ENCODE measurements at places on chromosomes 3 and 15.

- no peak for DNase-seq
These were observed 336.5 kb downstream of the ZNF385D start for GRCh38 chr3:21414506-21414905.

DNA sequence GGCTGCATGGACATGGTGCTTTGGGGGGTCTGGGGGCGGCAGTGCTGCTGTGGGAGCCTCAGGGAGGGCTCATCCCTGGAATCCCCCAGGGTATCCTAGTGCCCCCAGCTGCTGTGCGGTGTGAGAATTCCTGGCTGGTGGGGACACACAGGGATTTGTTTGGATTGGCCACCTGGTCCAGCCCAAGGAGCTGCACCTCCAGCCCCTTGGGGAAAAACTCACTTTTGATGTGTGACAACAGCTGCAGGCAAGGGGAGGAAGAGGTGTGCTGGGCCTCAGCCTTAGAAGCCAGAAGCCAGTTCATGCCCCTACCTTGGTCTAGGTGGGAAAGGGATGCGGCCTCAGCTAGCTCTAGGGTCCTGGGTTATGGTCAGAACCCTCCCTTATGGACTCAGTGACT lies 8.4 kb upstream of the COMMD4 start:
- no peak for DNase-seq

DNA sequence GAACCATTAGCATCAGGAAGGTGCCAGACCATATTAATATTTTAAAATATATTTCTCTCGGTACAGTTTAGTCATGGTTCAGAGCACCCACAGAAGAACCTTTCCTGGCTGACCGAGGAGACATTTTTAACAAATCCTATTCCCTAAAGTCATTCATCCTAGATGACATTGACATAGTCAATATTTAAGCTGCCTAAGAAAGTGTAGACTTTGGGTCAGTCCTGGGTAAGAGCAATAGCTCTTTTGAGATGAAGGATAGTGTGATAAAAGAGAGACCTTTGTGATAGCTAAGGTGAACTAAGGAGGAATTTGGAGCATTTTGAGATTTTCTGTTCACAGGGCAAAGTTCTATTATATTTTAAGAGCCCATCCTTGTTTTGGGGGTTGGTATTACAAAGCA lies 47.5 kb downstream of the ZNF609 start:
- DNase-seq: no peak

DNA sequence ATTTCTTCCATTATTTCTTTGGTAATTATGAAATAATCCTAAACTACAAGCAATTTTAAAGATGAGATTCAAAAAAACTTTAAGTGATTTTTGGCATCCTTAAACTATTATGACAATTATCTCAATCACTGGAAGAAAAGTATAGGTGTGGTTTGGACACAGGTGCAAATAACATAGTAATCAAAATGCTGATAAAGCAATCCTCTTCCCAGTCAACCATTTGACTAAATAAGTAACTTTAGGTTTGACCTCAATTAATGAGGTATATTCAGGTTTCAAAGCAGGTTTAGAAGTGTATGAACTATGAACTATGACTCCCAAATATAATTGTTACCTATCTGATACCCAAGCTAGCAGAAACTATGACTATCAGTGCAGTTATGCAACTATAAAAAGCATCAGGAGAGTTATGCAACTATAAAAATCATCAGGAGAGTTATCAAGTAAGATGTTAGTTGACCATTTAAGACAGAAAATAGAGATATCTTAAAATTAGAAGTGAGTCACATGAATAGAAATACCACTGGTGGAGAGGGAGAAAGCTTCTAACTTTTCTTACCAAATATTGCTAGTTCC lies 8.9 kb upstream of the CNTN3 start:
- DNase-seq: no peak

GRCh38 chr3:176428552-176428951 lies 768.7 kb downstream of the TBL1XR1 start:
- no peak for DNase-seq

DNA sequence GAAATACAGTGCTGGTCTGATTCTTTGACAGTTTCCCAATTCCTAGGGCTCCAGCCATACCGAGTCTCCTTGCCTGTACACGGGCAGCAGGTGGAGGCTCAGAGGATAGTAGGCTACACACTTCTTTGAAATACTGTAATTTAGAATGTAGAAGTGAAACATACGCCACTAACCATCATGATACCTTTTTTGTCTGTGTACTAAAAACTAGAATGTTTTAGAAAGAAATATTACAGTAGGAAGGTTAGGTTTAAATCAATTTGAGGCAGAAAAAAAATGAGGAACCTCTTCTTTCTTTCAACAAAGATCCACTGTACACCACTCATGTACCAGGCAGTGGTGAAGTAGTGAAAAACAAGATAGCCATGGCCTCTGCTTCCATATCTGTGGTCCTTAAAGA lies 354.7 kb downstream of the MCTP2 start:
- no peak for DNase-seq

GRCh38 chr15:90684281-90684680 lies 32.9 kb upstream of the BLM start:
- DNase-seq: no peak

DNA sequence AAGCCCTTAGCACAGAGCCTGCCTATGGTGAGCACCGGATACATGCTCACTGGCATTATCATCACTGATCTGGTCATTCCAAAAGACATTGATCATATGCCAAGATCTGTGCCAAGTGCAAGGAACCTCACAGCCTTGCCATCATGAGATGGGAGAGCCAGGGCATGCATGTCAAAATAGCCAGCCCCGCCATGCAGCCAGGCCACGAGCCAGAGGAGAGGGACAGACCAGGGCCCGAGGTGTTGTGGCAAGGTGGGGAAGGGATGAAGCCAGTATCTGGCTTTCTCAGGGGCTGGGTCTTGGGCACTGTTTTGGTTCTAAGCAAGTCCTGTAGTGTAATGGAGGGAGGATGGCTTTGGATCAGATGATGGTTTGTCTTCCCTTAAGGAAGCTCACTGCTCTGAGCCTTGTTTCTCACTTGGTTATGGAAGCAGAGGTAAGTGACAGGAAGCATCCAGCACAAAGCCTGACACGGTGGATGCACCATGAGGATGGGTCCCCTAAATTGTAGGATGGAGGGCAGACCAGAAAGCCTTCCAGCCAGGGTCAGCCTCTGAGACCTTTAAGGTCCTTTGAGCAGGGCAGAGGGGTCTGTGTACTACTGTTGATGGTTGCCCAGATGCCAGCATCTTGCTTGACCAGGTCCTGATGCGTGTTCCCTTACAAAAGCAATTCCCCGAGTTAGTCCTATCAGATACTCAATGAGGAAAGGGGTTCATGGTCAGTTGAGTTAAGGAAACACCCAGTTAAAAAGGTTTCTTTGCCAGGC lies 247.7 kb upstream of the TLE3 start:
- DNase-seq: no peak

Data from NCI-H524 treated with DMSO at 0.1 percent for 48 hours (cell line).